ENCODE measurements at places on chromosomes 3 and 15.

GRCh38 chr3:27105904-27106303 lies 263.3 kb downstream of the NEK10 start:
- peak; percentile 50 for DNase-seq

DNA sequence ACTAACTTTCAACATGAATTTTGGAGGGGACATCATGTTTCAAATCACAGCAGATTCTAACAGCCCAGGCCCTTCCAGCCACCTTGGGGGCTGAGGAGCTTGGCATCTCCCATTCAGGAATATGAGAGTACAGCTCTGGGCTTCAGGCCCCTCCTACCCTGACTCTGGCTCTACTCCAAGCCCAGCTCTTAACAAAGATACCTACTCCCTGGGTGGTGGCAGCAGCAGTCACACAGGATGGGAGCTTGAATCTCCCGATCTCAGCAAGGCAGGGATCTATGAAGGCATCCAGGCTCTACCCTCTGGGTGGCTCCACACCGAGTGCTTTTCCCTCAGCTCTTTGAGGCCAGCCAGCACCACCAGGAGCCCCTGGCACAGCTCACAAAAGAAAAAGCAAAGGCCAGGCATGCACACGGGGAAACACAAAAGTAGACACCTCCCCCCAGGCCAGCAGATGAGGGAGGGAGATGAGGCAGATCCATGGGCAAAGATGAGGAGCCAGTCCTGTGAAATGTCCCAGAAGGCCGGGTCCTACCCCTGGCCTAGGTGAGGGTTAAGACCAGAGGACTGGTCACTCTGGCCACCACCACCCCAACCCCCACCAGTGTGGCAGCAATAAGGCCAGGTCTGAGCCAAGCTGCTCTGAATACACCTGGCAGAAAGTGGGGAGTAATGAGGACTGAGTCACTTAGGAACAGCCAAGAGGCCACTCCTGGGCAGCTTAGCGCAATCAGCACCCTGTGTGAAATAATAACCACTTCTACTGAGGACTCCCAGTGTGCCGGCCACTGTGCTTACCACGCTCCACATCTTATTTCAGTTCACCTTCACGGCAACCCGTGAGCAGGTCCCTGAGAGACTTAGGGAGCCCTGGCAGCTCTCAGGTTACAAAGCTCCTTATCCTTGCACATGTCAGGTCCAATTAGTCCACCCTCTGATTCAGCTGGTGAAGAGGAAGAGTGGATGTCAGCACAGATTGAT lies 24.3 kb downstream of the PLA2G4F start:
- no peak for DNase-seq

DNA sequence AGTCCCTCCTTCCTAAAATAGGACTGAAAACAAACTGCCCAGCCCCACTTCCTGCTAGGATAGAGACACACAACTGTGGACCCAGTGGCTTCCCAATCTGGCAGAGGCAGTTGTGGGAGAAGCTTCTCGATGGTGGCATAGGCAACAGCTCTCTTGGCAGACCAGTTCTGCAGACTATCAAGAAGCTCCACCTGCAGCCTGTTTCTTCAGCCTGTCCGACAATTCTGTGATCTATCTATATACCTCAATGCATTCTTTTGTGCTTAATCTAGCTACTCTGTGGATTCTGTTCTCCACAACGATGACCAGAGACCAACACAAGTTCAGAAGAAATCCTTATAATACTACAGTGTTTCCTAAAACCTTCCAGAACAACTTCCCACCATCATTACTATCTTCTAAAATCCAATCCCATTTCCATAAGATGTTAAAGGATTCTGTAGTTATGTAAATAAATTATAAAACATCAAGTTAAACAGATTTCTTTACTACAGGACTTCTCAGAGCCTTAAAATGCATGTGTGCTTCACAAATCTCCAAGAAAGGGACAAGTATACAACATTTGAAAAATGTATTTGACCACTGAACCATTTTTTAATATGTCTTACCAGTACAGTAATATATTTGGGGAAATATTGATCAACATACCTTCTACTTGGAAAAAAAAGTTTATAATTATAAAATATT lies 57.7 kb downstream of the IGF2BP2 start:
- no peak for DNase-seq

DNA sequence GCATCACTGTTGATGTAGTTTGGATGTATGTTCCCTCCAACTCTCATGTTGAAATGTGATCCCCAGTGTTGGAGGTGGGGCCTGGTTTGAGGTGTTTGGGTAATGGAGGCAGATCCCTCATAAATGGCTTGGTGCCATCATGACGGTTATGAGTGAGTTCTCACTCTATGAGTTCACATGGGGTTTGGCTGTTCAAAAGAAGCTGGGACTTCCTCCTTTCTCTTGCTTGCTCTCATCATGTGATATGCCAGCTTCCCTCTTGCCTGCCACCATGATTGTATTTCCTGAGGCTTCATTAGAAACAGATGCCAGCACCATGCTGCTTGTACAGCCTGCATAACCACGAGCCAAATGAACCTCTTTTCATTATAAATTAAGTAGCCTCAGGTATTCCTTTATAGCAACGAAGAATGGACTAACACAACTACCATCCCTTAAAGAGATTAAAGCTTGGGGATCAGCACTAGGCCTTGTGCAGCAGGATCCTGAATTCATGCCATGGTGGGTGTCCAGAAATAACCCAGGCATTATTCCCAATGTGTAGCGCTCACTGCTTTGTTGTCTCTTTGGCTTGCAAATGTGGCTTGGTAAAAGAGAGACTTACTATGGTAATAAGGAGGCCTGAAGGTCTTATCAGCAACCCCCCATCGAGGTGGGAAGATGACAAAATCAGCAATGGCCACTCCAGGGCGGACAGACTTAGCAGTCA lies 41.9 kb downstream of the NDUFB4 start:
- DNase-seq = no peak

DNA sequence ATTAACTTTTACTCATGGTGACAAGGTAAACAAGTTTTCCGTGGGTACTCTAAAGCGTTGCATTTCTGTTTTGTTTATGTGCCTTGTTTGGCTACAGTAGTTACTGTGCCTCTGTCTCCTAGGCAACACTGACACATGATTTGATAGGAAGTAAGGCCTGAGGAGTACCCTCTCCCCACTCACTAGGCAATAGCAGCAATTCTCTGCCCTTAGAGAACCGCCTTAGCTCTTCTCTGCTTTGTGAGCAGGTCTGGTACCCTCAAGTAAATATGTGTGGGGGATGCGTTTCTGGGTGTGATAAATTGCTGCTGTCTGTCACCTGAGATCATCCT lies at the start of gene IL5RA:
TSS of gene IL5RA (minus strand) at position 76 of the 332 bp plus-strand sequence. CDS start 5,390 bp downstream, outside the sequence.
- no peak for DNase-seq

- peak; percentile 24 for DNase-seq
Measured at GRCh38 chr3:61562721-61563312, 1.4 kb downstream of the PTPRG start.

GRCh38 chr3:153173758-153174516 lies 11.9 kb downstream of the RAP2B start:
- peak; percentile 16 for DNase-seq

DNA sequence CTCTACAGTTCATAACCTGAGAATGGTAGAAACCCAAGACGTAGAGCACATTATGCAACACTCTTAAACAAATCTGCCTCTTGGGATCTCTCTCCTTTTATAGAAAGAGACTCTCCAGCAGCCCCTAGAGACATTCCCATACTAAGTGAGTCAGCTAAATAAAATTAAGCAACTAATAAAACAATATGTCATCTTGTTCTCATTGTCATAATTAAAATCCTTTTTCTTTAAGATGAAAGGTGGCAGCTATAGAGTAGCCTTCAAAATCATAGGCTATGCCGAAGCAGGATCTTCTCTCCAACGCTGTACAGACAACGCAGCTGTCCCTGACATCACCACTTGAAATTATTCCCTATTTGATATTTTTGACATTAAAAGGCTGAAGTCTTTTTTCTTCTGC lies 790.0 kb downstream of the FHIT start:
- no peak for DNase-seq

DNA sequence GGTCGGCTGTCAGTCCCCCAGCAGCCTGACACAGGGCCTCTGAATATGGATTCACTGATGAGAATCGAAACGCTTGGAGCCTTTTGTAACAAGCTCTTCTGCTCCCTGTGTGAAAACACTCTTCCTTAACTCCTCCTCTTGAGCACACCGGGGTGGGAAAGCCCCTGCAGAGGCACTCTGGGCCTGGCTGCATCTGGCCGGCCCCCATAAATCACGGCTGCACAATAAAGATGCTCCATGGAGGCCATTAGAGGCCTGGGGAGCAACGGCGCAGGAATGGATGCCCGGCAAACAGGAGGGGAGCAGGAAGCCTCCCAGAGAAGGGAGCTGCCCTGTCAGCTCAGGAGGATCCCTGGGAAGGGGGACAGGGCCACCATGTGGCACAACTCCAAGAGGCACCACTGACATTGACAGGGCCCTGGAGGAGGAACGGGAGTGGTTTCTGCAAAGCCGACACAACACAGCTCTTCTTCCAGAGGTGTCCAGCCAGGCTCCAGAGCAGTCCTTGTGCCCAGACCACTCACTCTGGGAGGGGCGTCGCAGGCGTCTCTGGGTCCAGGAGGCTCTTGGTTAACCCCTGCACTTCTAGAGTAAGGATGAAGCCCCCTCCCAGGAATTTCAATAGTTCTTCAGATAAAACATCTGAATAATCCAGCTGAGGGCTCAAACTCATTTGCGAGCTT lies 509.3 kb upstream of the PPP2R3A start:
- DNase-seq = peak; percentile 67

GRCh38 chr15:39580117-39580484 lies 778 bp upstream of the THBS1 start:
- DNase-seq = peak; percentile 95

GRCh38 chr3:36765104-36765503 lies 751 bp upstream of the DCLK3 start:
- no peak for DNase-seq
